ENCODE measurements at places on chromosomes 3 and 15.

DNA sequence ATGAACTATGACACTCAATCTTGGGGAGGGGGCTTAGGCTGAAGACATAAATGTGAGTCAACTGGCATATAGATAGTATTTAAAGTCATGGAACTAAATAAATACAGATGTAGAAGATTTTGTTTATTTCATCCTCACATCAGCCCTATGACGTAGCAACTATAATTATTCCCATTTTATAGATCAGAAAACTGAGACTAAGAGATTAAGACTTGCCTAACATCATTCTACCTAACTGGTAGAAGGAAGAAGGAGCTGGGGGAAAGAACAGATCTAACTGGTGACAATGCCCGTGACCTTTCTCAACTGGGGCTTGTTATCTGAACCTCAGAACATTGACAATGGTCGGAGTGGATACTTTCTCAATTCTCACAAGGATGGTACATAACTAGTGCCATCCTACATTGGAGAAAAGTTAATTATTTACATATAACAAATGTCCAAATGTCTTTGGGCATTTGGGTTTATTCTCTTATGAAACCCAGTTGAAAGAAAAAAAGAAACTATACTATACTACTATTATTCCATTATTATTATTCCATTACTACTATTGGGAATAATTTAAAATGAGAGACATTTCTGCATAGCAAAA is 10.4 kb downstream of the HERC1 start:
- DNase-seq = no peak

DNA sequence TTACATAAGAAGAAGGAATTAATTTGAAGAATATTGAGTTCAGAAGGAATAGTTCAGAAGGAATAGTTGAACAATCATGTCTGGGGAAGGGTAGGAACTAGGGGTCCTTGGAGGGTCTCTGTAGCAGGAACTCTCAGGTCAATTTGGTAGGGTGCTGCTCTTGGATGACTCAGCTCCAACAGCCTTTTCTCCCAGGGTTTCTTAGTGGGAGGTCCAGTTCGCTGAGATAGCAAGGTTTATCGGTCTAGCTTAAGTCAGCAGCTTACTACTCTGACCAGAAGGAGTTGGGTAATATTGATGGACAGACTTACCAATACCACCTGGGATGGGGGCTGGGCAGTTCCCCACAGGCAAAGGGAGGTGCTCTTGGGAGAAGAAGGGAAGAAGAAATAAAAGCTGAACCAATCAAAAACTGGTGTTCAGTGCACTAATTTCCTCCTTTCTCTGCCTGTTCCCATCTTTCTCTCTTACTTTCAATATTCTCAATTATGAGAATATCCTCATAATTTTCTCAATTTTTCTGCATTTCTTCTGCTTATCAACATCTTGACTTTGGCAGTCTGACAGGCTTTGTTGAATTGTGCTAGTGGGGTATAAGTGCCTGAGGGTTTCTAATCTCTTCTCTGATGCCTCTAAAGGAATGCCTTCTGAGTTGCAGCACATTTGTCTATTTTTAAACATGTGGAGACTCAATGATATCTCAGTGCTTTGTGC is 14.4 kb upstream of the MITF start:
- DNase-seq = no peak

DNA sequence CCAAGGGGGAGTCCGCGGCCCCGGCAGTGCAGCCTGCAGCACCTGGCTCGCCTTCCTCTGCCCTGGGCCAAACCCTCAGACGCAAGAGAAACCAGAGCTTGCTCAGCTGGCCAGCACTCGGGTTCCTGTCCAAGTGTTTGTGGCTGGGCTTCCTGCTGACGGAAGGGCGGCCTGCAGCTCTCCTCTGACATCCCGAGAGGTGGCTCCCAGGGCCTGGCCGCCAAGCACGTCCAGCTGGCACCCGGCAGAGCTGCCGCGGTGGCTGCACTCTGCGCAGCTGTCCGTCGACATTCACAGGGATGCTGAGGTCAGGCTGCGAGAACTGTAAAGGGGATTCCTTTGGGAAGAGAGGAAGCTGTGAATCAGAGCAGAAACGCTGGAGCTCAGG is 85.6 kb downstream of the CPN2 start:
- DNase-seq = no peak

DNA sequence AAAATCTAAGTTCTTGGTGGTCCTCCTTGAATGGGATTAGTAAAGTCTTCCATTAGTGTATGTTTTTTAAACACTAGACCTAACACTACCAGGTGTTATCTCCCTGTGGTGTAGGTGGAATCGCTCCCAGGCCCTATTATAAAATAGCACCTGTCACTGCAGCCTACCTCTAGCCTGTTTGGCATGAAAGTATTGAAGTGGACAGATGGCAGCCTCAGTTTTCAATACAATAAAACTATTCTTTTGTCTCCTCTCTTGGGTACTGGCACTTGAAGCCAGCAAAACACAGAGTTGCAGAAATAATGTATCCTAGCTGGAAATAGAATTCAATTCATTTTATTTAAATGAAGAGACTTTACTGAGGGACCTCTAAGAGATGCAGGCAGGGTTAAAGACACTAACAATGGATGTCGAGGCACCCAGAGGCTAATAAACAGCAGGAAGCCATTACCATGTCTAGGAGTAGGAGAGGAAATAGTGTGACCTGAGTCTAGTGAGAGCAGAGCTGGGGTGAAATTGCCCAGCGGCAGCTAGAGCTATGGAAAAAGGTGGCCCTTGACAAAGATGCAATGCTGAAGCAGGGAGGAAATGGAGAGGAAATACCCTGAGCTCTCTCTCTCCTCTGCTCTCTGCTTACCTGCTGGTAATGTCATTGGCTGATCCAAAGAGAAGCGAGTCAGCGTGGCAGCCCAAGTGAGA is 49.1 kb upstream of the TMEM158 start:
- DNase-seq = no peak

- DNase-seq = no peak
Measured at GRCh38 chr15:99433757-99434450, 131.9 kb upstream of the MEF2A start.

- DNase-seq = no peak
Measured at GRCh38 chr3:71241246-71241901, 342.2 kb downstream of the FOXP1 start.

GRCh38 chr15:63615935-63616334 is 18.7 kb downstream of the FBXL22 start:
- DNase-seq = no peak

GRCh38 chr3:128878556-128879124 is 780 bp upstream of the ACAD9 start:
- DNase-seq = no peak

DNA sequence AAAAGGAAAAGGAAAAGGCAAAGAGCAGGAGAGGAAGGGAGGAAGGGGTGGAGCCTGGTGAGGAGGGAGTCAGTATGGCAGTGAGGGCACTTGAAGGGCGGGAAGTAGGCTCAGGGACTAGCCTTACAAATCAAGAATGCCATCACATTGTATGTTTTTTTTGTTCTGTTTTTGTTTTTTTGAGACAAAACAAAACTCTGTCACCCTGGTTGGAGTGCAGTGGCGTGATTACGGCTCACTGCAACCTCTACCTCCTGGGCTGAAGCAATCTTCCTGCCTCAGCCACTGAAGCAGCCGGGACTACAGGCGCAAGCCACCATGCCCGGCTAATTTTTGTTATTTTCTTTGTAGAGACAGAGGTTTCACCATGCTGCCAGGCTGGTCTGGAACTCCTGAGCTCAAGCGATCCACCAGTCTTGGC is 10.5 kb upstream of the PIK3CB start:
- no peak for DNase-seq

GRCh38 chr3:48966367-48966766 is 23.7 kb upstream of the P4HTM start:
- no peak for DNase-seq

GRCh38 chr3:42819351-42819965 is 10.2 kb downstream of the ACKR2 start:
- no peak for DNase-seq

- DNase-seq = no peak
Measured at GRCh38 chr15:73870700-73871408, 2.5 kb upstream of the TBC1D21 start.

DNA sequence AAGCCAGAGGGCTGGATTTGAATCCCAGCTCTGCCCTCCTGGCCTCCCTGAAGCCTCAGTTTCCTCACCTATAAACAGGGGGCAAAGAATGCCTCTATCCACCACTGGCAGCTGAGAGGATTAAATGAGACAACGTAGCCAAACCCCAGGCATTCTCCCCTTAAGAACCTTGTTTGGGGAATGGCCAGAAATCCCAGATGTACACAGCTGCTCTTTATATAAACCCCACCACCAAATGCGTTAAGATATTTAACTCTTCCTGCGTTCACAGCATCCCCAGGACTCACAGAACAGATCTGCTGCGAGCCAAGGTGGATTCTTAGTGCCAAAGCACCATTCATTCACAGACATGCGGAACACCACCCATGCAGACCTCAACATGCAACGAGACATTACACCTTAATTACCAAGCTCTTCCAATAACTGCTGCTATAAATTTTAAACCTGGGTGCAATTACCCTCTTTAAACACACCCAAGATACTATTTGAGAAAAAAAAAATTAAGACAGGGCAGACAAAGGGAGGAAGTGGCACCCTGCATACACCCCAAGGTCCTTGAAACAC is 5.2 kb downstream of the TLE3 start:
- no peak for DNase-seq

GRCh38 chr3:25547943-25548674 is 116.6 kb downstream of the TOP2B start:
- no peak for DNase-seq

- no peak for DNase-seq
Measured at GRCh38 chr15:60096157-60096556, 92.0 kb downstream of the FOXB1 start.

- no peak for DNase-seq
Measured at GRCh38 chr3:114799816-114800215, 347.3 kb downstream of the ZBTB20 start.

DNA sequence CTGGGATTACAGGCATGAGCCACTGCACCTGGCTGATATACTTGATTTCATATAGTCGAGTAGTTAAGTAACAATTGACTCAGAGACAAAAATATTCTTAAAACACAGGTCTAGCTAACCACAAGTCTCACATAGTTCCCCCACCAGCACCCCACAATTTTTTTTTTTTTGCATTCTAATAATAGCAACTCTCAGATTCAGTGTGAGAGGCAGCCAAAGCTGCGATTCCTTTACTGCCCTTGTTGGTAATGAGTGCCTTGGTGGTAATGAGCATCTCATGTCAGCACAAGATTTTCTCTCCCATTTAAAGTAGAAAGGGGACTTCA is 72.5 kb downstream of the WWTR1 start:
- DNase-seq = no peak

- DNase-seq = no peak
Measured at GRCh38 chr3:149480326-149481017, 6.0 kb downstream of the TM4SF4 start.

DNA sequence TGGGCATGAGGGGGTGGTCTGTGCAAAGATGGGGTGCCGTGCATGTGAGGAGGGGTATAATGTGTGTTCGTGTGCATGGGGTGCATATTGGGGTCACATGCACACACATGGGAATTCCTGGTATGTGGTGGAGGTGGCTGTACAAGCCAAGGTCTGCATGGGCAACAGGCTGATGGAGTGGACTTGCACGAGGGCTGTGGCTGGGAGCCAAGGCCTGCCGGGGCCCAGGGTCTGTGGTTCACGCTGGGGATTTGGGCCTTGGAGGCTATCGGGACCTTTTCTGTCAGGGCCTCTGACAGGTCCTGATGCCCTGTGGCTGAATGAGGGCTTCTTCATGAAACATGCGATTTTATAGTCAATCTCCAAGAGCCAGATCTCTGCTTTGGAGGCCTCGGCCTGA is 9.8 kb upstream of the PLXND1 start:
- no peak for DNase-seq

DNA sequence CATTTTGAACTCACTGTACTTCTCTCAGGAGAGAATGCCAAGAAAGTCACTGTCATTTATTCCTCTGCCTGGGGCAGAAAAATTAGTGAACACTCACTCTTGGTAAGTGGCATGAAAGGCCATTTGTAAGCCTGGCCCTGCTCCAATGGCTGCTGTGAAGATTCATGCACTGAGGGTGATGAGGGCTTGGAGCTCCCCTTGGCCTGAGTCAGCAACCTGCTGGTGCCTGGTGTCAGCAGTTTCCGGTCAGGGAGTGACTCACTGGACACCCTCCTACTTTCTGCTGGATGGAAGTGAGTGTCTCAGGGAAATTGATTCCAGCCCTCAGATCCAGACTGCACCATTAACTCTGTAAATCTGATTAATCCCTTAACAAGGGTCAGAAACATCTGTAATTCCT is 37.6 kb downstream of the TRA2B start:
- DNase-seq = no peak

DNA sequence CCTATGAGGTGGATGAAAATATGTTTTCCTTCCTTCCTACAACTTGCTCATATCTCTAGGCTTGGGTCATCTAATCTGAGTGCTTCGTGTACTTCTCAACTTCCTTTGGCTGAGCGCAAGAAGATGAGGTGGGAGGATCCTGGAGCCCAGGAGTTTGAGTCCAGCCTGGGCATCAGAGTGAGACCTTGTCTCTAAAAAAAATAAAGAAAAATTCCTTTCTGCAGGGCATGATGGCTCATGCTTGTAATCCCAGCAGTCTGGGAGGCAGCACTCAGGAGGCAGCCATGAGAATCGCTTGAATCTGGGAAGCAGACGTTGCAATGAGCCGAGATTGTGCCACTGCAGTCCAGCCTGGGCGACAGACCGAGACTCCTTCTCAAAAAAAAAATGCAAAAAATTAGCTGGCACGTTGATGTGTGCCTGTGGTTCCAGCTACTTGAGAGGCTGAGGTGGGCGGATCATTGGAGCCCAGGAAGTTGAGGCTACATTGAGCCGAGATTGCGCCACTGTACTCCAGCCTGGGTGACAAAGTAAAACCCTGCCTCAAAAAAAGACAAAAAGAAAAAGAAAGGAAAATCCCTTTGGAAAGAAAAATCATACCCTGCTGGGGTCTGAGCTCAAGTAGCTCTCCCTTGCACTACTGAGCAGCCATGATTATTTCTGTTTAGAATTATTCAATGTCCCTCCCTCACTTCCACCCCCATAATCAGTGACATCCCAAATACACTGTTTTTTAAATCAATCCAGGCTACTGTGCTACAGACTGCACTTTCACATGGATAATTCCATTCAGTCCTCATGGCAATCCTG is 28.0 kb upstream of the RAB11A start:
- no peak for DNase-seq

GRCh38 chr3:162704799-162705385 is 1208.3 kb downstream of the OTOL1 start:
- DNase-seq = no peak

GRCh38 chr3:124413393-124413792 is 316.9 kb upstream of the UMPS start:
- DNase-seq = no peak

- no peak for DNase-seq
Measured at GRCh38 chr3:190193210-190193609, 72.5 kb upstream of the P3H2 start.

Measured in CD4-positive, alpha-beta T cell (primary cell).